ENCODE measurements at places on chromosomes 3 and 15. TPM values are rescaled to one million over a fixed set of nuclear protein-coding genes. Genes with fewer than 3 reads are reported as not detected.

GRCh38 chr15:63908991-63909390 is 75.2 kb upstream of the HERC1 start:
- DNase-seq: no peak

DNA sequence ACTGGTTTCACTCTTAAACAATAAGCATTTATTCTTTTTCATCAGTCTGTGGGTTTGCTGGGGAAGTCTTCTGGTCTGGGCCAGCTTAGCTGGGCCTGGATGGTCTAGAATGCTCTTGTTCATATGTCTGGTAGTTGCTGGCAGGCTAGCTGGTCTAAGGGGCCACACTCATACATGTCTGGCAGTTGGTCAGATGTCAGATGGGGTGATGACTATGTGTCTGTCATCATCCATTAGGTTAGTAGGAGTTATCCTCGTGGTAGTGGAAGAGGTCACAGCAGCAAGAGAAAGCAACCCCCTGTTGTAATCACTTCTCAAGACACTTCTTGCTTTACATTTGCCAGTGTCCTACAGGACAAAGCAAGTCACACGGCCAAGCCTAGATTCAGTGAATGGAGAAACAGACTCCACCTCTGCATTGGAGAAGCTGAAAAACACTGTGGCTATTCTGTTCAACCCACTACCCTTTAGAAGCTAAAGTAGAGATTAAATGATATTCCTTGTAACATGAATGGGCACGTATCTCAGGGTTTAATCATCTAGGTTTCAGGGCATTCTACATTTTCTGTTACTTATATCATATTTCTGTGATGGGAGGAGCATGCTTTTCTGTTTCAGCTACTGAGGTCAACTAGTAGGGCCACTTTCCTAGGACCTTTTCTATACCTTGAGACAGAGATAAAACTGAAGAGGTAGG is 5.5 kb upstream of the ARID3B start:
- no peak for DNase-seq

GRCh38 chr15:90402767-90403166 is 14.7 kb downstream of the IQGAP1 start:
- no peak for DNase-seq

DNA sequence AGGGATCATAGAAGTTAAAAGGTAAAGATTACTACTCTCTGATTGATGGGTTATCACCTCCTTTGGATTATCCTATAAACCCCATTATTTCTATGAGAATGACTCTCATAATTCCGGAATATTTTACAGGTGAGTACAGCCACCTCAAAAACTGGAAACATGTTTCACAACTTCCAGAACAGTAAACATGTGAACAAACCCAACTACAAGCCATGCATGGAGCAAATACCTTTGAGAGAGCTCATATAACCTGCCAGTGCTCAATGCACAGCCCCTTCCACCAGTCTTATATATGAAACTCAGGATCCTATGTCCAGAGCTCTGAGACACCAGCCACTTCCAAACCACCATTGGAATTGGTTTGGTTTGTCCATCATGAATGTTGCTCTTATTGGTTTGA is 208.0 kb downstream of the MECOM start:
- no peak for DNase-seq

GRCh38 chr3:170766823-170767575 is 103.0 kb downstream of the RPL22L1 start:
- DNase-seq: no peak

- peak; percentile 83 for DNase-seq
These were observed 120.5 kb downstream of the XXYLT1 start for GRCh38 chr3:195150181-195151118.

DNA sequence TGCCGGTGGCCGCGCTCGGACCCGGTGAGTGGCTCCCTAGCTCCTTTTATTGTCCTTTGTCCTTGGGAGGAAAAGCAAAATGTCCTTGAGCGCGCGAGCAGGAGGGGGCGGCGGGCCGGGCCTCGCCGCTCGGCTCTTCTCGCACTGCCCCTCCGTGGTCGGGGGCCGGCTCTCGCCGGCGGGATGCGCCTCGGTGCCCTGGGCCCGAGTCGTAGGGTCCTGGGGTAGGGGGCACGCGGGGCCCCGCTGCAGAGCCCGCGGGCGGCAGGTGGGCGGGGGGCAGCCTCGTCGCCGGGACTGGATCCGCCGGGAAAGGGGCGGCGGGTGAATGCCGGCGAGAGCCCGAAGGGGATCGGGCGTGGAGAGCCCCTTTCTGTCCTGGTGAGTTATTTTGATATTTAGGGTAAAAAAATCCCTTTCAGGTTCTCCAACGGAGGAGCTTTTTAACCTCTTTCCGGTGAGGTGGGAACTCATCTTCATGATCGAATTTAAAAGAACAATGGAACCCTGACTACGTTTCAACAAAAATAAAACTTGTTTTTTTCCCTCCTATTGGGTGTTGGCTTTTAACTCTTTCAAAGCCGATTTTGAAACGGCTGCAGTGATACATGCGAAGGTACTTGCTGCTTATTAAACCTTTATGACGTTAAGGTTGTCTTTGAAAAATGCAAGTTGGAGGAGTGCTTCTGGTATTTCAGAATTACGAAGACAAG is 16.8 kb upstream of the CHD2 start:
- DNase-seq: peak; percentile 85

- DNase-seq: no peak
These were observed 705.3 kb downstream of the NLGN1 start for GRCh38 chr3:174102866-174103265.

GRCh38 chr15:77352887-77353286 is 67.0 kb downstream of the PEAK1 start:
- DNase-seq: peak; percentile 35

GRCh38 chr3:54171509-54171908 is 49.2 kb downstream of the CACNA2D3 start:
- DNase-seq: no peak

DNA sequence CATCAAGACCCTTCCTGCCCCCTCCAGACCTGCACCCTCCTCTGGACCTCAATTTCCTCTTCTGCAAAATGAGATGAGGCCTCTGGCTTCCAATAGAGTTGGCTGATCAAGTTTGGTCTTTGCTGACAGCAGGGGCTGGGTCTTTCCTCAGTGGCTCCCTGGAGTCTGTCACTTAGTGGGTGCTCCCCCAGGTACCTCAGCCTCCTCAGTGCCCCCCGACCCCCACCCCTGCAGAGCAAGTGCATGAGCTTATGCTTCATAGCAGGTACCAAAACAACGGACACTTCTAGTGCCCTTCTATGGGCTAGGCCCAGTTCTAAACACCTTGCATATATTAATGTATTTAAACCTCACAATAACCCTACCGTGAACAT is 6.9 kb upstream of the PLXND1 start:
- DNase-seq: no peak

DNA sequence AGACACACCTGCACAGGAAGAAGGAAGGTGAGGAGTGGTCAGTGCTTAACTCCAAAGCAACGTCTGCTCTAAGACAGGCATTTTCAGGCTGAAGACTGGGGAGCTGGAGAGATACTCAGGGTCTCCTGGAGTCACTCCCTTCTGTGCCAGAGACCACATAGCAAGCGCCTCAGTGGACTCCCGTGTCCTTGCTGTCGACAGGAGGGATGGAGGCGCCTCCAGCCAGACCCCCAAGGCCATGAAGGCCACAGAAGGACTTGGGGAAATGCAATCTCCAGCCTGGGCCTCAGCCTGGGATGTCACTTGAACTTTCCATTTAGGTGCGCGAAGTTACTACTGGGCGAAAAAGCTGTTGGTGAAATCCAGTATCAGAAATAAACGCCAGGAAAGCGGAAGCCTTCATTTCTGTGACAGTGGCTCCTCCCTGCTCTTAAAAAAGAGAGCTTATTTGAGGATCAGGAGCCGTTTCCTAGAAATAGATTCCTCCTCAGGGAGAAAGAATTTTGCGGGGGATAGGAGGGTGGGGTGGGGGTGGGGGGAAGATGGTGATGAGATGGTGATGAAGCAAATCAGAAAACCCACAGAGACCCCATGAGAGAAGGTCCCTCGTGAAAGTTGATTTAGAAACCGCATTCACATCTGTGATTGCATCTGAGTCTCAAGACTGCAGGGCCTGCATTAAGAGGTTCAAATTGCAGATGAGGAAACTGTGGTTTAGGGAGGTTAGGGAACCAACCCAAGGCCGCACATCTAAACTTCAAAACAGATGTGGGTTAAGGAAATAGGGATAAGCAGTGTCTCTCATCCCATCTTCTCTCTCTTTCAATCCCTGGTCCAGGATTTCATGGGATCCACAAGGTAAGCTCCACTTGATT is 78.8 kb downstream of the ATP2B2 start:
- no peak for DNase-seq

DNA sequence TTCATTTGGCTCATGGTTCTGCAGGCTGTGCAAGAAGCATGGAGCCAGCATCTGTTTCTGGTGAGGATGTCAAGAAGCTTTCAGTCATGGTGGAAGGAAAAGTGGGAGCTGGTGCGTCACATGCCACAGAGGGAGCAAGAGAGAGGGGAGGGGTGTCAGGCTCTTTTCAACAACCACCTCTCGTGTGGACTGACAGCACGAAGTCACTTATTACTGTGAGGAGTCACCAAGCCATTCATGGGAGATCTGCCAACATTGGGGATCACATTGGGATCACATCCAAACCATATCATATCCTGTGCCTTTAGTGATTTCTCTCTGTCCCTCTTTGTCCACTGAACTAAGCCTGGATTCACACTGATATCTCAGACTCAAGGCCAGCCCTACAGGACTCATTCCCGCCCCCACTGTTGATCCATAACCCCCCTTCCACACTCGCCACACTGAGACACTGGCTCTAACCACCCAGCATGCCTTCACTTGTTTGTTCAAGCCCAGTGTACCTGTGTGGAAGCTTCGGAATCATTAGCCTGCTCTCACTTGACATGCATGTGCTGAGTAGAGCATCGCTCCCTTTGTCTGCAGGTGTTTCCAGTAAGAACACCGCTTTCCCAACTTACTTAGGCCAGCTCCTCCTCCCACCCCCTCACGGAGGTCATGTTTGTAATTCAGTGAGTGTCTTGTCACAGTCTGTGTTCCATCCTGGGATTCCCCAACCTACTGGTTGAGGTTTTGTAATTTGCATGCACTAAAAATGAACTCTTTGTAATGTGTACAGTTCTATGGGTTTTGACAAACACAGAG is 132.2 kb downstream of the KLF13 start:
- DNase-seq: peak; percentile 26

DNA sequence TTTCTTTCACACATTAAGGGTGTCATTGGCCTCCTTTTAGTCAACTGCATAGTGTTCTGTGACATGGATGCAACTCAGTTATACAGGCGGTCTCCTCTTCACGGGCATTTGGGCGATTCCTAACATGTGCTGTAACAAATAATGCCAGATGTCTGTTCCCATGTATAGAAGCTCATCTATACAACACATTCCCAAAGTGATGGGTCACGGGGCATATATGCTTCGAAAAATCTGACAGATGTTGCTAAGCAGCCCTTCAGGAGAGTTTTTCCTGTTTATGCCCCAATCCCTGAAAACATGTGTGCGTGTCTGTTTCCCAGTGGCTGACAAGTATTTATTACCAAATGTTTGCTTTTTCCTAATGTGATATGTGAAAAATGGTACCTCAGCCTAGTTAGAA is 25.8 kb downstream of the LRRK1 start:
- no peak for DNase-seq

GRCh38 chr3:149625795-149626194 is 32.0 kb downstream of the WWTR1 start:
- DNase-seq: no peak

- DNase-seq: no peak
These were observed 182.2 kb downstream of the GABRB3 start for GRCh38 chr15:26590676-26591075.

DNA sequence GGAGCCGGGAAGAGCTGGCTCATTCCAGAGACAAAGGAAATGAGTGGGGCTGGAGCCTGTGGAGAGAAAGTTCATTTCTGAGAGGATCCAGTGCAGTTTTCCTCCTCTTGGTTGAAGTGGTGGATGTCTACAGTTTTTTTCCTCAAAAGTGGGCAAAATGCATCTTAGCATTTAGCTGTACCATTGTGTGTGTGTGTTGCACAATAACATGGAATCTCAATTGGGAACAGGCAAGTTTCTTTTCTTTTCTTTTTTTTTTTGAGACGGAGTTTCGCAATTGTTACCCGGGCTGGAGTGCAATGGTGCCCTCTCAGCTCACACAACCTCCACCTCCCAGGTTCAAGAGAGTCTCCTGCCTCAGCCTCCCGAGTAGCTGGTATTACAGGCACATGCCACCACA is 101.5 kb upstream of the UBE2E1 start:
- DNase-seq: no peak

GRCh38 chr3:172370419-172370818 is 77.8 kb downstream of the GHSR start:
- no peak for DNase-seq

DNA sequence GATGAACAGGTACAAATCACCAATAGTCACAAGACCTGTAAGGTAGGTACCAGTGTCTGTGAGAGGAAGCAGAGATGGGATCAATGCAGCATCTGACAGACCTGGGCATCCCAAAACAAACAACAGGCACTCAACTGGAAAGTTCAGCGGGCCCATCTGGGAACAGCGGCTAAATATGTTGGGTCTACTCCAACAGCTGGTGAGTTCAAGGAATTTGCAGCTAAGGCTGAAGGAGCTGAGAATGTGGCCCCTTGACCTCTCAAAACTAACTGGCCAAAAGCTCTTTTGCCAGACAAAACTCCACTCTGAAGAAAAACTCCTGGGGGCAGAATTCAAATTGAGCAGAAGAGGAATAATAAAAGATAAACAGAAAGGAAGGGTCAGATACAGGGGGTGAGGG is 24.4 kb downstream of the AVEN start:
- no peak for DNase-seq

- DNase-seq: no peak
These were observed 31.9 kb downstream of the ZNF385D start for GRCh38 chr3:21718943-21719591.

- no peak for DNase-seq
These were observed 70.5 kb downstream of the PBRM1 start for GRCh38 chr3:52615166-52615565.

DNA sequence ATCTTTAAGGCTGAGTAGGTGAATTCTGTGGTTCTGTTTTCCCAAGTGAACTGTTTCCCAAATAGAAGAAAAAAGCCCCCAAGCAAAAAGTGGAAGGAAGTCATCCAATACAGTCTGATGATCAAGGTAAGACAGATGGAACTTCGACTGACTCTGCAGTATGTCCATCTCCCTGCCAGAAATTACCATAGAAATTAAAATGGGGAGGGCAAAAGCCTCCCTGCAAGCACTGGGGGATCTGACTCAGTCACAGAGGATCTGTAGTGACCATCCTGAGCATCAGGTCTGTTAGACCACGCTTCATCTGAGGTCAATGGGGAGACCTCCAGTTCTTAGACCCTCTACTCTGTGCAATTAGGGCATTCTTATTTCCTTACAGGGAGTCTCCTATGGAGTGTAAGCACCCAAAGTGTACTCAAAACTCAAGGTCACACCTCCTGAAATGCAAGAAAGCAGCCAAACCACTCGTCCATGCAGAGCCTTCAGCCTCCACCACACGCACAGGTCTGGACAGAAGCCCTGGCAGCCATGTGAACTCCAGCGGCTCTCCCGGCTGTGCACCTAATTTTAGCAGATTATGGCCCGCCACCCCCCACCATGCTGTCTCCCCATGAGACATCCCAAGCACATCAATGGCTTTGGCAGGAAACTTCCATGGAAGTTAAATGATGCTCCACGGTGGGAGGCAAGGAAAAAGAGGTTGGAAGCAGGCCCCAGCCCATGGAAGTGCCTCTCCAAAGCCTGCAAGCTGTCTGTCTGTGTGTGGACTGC is 348.7 kb downstream of the NTRK3 start:
- DNase-seq: no peak

Gene GUCA1C
- not detected for total RNA-seq

Gene PCOLCE2
- total RNA-seq: not detected

Gene PRKCD
- 15.6 TPM for total RNA-seq

Gene GLDN
- total RNA-seq: 8.7 TPM

Gene ETFA
- total RNA-seq: 304 TPM

Gene CPN2
- not detected for total RNA-seq

Gene LRRIQ4
- 4.6 TPM for total RNA-seq

Gene GOLGA8M
- not detected for total RNA-seq

All from stomach (tissue), 19 donors.